ENCODE measurements at places on chromosomes 2 and 18. TPM values are rescaled to one million over a fixed set of nuclear protein-coding genes. Genes with fewer than 3 reads are reported as not detected.

SKA1 gene
- total RNA-seq, result not detected

KCNE4 gene
- 9.6 TPM for total RNA-seq

TBR1 gene
- not detected for total RNA-seq

KLHL29 gene
- total RNA-seq, result 18.5 TPM

NEURL3 gene
- not detected for total RNA-seq

RANBP2 gene
- total RNA-seq, result 86.2 TPM

RGPD3 gene
- 0.27 TPM for total RNA-seq

MAP3K19 gene
- not detected for total RNA-seq

POTEI gene
- total RNA-seq, result not detected

GALNT3 gene
- 3.5 TPM for total RNA-seq

CLEC4F gene
- total RNA-seq, result not detected

SCYGR6 gene
- not detected for total RNA-seq

ATP6V1B1 gene
- total RNA-seq, result 4.4 TPM

CRACDL gene
- total RNA-seq, result 1.9 TPM

ANKRD30B gene
- total RNA-seq, result not detected

MLPH gene
- 2.0 TPM for total RNA-seq

TMEM163 gene
- total RNA-seq, result 2.5 TPM

ALPG gene
- not detected for total RNA-seq

LONRF2 gene
- 7.0 TPM for total RNA-seq

BCL2 gene
- 29.3 TPM for total RNA-seq

FIGN gene
- total RNA-seq, result 21.2 TPM

TSPYL6 gene
- 0.14 TPM for total RNA-seq

SULT1C2 gene
- total RNA-seq, result 16.6 TPM

DLGAP1 gene
- total RNA-seq, result 19.0 TPM

FEV gene
- not detected for total RNA-seq

SCYGR4 gene
- not detected for total RNA-seq

CELF4 gene
- total RNA-seq, result not detected

SCN7A gene
- total RNA-seq, result 9.0 TPM

EPHA4 gene
- 53.3 TPM for total RNA-seq

CDH7 gene
- total RNA-seq, result 0.54 TPM

SLC25A52 gene
- total RNA-seq, result not detected

PSMD1 gene
- total RNA-seq, result 42.2 TPM

SALL3 gene
- total RNA-seq, result not detected

SERPINB12 gene
- not detected for total RNA-seq

STPG4 gene
- not detected for total RNA-seq

ZNF385B gene
- total RNA-seq, result 0.41 TPM

SNORC gene
- total RNA-seq, result 0.41 TPM

KCNJ3 gene
- 1.6 TPM for total RNA-seq

NEU2 gene
- not detected for total RNA-seq

GPR17 gene
- not detected for total RNA-seq

FAP gene
- 21.3 TPM for total RNA-seq

GTF2A1L gene
- 1.6 TPM for total RNA-seq

ANKRD30BL gene
- total RNA-seq, result not detected

PAX8 gene
- 10.3 TPM for total RNA-seq

PUM2 gene
- total RNA-seq, result 88.7 TPM

POMC gene
- 5.7 TPM for total RNA-seq

ID2 gene
- total RNA-seq, result 198 TPM

LDLRAD4 gene
- total RNA-seq, result 135 TPM

CCDC93 gene
- 11.0 TPM for total RNA-seq

ITGA6 gene
- total RNA-seq, result 20.2 TPM

NETO1 gene
- 1.2 TPM for total RNA-seq

CCNYL1 gene
- 29.8 TPM for total RNA-seq

PRSS56 gene
- not detected for total RNA-seq

NPHP1 gene
- 7.1 TPM for total RNA-seq

TMEM237 gene
- total RNA-seq, result 43.2 TPM

BOLL gene
- not detected for total RNA-seq

All from thoracic aorta (tissue), 2 donors.